ENCODE measurements at places on chromosomes 7 and 10. TPM values are rescaled to one million over a fixed set of nuclear protein-coding genes. Genes with fewer than 3 reads are reported as not detected.

HTR7 gene
- not detected for polyA plus RNA-seq

CABCOCO1 gene
- 2.3 TPM for polyA plus RNA-seq

RNF32 gene
- polyA plus RNA-seq, result 0.92 TPM

LRRD1 gene
- polyA plus RNA-seq, result not detected

SPDYE16 gene
- polyA plus RNA-seq, result not detected

OR2A5 gene
- polyA plus RNA-seq, result not detected

CALCR gene
- not detected for polyA plus RNA-seq

PNPLA8 gene
- 11.8 TPM for polyA plus RNA-seq

ABCB4 gene
- 0.75 TPM for polyA plus RNA-seq

LBX1 gene
- polyA plus RNA-seq, result not detected

FAS gene
- 1.8 TPM for polyA plus RNA-seq

RBP3 gene
- not detected for polyA plus RNA-seq

LIPM gene
- polyA plus RNA-seq, result not detected

NPY4R2 gene
- not detected for polyA plus RNA-seq

PSTK gene
- 6.2 TPM for polyA plus RNA-seq
